ENCODE measurements at places on chromosomes 2 and 18. TPM values are rescaled to one million over a fixed set of nuclear protein-coding genes. Genes with fewer than 3 reads are reported as not detected.

DHRS9 gene
- total RNA-seq, result 1.1 TPM

FZD7 gene
- 24.2 TPM for total RNA-seq

DNA sequence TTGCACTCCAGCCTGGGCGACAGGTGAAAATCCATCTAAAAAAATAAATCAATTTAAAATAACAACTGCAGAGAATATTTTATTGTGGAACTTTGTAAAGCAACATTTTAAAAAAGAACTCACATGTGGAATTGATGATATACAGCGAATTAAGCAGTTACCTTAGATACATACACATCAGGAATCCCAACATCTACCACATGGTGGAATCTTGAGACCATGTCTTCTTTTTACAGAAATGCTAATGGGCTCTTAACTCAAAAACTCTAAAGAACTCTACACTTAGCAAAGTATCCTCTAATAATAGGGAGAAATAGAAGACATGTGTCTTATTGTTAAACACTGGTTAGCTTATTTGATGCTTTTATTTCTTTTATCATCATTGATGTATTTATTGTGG lies 373.6 kb downstream of the CDH7 start:
- no peak for DNase-seq

DNA sequence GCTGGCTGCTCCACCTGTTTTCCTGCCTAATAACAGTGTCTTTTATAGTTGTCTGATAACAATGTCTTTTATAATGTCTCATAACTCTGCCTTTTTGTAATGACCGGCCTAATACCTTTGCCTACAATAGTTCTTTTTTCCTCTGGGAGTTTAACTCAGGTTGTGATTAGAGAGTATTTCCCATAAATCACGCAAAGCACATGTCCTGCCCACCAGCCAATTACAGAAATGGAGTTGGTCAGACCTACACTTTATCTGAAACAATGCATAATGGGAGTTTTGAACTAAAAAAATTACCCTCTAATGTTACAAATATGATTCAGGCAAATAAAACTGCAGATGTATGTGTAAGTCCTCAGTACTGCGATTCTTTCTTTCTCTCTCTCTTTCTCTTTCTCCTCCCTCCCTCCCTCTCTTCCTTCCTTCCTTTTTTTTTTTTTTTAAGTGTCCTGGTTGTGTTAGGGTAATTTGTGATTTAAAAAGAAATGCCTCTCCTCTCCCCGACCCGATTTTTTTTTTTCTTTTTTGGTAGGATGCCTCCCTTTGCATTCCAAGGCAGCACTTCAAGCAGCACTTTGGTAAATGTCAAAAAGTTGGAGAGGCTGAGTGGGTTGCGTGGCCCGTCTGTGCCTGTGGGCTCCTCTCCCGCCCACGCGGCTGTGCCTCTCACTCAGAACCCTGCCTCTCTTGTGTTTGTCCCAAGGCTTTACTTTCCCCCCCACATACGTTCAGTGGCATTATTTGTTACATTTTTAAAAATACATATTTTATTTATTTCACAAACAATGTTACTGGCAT lies 147.3 kb downstream of the AGAP1 start:
- no peak for DNase-seq

REG1B gene
- not detected for total RNA-seq

MATN3 gene
- total RNA-seq, result 2.2 TPM

OBSL1 gene
- 89.1 TPM for total RNA-seq

HOXD10 gene
- total RNA-seq, result 4.4 TPM

DNA sequence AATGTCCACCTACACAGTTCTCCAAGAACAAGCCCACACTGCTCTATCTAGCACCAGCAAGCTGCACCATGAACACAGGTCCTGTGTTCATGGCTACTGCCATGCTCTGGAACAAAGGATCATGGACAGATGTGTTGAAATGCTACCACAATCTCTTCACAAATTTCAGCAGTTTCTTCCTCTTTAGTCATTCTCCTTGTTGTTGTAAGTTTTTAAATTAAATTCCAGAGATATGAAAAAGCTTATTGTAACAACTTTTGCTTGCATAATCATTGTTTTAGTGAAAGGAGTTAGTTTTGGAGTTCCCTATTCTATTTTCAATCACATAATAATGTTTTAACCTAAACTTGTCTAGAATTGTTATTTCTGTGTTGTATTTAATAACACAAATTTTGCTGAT lies 17.2 kb upstream of the NAPG start:
- DNase-seq, result no peak

MPV17 gene
- 77.1 TPM for total RNA-seq

DNA sequence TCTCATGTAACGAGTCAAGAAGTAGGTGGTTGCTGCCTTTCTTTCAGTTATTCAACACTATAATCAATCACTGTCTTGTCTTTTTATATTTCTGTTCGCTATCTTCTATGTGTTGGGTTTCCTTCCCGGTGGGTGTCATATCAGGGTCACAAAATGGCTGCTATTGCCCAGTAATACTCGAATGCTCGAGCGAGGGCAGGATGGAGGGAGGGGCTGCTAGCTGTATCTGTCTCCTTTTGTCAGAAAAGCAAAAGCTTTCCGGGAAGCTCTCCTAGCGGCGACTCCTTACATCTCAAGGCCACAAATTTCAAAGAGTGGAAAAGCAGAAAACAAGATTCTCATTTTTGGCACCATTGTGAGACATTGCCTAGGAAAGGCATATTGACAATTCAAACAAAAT lies 16.4 kb upstream of the GALNT3 start:
- no peak for DNase-seq

SIX3 gene
- not detected for total RNA-seq

DNA sequence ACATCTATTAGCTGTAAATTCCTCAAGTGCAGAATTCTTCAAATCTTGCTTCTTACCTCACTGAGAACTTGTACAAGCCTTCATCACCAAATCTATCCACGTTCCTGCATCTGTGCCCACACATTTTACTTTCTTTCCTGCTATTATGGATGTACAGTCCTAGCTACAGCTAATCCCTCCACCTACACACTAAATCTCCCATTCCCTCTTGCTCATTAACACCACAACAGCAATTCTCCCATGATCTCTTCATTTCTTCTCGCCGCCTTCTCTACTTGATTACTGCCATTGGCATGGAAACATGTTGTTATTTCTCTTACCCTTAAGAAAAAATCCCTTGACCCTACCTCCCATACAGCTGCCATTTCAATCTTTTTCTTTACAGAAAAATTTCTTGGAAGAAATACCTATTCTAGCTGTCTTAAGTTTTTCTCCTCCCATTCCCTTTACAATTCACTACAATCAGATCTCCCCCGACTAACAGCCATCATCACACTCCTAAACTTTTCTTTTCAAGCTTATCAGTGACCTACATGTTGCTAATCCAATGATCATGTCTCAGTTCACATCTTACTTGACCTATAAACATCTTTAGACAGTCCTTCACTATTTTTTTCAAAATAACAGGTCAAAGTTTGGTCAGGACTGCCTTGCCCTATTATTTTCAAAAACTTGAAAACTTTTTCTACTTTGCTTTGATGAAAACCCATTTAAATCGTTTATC lies 41.0 kb downstream of the ROCK2 start:
- DNase-seq, result no peak

SNORC gene
- total RNA-seq, result 7.3 TPM

DPP4 gene
- 2.1 TPM for total RNA-seq

GRCh38 chr2:46873604-46874068 lies 42.0 kb downstream of the MCFD2 start:
- DNase-seq, result peak; percentile 81

KCNG3 gene
- total RNA-seq, result not detected

DNA sequence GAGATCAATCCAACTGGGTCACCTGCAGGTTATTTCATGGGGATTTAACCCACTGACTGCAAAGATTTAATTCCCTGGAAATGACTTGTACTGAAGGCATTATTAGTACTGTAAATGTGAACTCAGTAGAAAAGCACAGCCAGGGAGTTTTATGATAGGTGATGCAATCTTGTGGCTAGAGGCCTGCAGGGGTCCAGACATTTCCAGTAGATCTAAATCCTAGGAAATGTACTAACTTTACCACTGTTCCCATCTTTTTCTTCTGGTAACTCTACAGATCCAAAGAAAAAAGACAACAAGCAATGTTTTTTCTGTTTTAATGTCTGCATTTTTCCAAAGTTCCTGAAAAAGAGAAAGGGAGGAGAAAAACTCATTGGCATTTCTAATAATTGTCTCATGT lies 500.1 kb downstream of the ARHGAP15 start:
- DNase-seq, result no peak

CCDC74B gene
- total RNA-seq, result 1.7 TPM

DNA sequence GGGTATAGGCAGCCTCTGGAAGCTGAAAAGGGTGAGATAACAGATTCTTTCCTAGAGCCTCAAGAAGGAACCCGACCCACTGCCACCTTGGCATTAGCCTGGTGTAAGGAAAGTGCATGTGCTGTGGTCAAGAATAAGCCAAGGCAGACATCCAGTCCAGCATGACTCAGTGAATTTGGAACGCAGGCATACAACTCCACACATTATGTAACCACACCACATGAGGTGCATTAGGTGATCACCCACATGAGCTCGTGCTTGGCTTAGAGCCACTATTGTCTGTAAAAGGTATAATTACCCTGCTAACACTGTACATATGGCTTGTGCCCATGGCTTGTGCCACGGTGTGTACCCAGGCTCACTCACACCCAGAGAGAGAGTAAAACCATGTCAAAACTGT lies 583.7 kb upstream of the HNMT start:
- DNase-seq, result no peak

TCF4 gene
- total RNA-seq, result 86.7 TPM

RNF152 gene
- total RNA-seq, result 52.9 TPM

- DNase-seq, result no peak
Observed at GRCh38 chr2:176091329-176092258, 927 bp upstream of the HOXD13 start.

PDE1A gene
- 9.7 TPM for total RNA-seq

DNA sequence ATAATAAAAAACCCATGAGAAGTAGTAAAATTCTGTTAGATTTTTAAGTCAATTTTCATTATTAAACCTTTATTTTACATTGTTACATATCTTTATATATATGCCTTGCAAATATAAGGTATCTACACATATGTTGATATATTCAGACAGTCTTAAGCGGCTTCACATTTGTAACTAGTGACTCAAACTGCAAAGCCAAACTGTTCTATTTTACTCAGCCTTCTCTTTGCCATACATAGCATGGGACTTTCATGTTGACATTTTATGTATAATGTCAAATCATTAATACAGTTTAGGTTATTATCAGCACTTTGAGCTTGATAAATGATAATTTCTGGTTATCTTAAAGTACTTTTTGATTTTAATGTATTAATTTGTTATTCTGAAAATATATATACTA lies 125.0 kb upstream of the WDSUB1 start:
- DNase-seq, result no peak

DNA sequence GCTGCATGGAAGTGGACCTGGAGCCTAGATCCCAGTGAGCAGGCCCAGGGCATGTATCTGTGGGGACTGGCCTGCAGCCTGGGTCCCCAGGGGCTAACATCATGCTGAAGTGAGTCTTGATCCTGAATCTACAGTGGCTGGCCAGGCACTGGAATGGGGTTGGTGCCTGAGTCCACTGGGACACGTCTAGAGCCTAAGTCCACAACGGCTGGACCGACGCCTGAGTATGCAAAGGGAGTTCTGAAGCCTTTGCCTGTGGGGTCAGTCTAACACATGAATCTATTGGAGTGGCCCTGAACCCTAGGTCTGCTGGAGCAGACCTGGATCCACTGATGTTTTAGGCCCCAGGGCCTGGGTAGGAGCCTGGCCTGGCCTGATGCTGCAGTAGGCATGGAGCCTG lies 665.5 kb downstream of the DCDC2C start:
- no peak for DNase-seq

DNA sequence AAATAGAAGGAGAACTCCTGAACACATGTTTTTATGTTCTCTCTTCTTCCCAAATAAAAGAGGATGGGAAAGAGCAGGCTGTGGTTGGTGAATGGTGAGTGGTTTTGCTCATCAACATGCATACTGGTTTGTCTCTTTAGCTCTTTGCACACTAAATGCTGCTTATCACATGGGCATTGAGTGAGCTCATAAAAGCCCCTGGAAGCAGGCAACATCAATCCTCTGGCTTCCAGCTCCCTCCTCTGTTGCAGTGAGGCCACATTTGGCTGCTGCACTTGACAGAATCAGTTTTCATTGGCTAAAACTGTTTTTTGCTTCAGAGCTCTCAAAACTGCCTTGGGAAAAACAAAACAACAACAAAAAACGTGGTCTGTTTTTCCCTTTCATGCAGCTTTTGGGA lies 1308.2 kb upstream of the NRXN1 start:
- DNase-seq, result no peak

- DNase-seq, result peak; percentile 35
Observed at GRCh38 chr2:131045286-131046027, 47.8 kb downstream of the FAM168B start.

UGT1A4 gene
- total RNA-seq, result 23.2 TPM

TCF23 gene
- total RNA-seq, result 0.42 TPM

- no peak for DNase-seq
Observed at GRCh38 chr18:35368595-35368994, 8.5 kb downstream of the ZNF396 start.

DNA sequence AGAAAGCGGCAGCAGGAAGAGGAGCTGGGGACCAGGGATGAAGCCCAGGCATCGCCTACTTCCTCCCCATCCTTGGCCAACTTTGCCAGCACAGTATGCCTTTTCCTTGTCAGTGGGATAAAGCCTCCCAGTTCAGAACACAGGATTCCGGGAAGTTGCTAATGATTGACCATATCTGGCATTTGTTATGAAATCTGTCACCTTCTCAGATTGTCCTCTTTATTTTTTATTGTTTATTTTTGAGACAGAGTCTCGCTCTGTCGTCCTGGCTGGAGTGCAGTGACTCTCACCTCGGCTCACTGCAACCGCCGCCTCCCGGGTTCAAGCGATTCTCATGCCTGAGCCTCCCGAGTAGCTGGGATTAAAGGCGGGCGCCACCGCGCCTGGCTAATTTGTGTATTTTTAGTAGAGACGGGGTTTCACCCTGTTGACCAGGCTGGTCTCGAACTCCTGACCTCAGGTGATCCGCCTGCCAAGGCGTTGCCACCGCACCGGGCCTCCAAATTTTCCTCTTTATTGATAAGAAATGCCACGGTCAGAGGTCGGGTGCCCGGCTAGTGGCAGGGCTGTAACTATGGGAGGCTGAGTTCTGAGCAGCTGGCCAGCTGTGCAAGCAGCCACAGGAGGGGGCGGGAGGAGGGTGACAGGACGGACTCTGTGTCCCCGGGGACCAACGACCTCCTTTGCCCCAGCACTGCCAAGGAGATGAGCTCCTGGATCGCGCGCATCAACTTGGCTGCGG lies 24.4 kb downstream of the PSD4 start:
- no peak for DNase-seq

- DNase-seq, result no peak
Observed at GRCh38 chr2:17580319-17580715, 39.8 kb downstream of the VSNL1 start.

DNA sequence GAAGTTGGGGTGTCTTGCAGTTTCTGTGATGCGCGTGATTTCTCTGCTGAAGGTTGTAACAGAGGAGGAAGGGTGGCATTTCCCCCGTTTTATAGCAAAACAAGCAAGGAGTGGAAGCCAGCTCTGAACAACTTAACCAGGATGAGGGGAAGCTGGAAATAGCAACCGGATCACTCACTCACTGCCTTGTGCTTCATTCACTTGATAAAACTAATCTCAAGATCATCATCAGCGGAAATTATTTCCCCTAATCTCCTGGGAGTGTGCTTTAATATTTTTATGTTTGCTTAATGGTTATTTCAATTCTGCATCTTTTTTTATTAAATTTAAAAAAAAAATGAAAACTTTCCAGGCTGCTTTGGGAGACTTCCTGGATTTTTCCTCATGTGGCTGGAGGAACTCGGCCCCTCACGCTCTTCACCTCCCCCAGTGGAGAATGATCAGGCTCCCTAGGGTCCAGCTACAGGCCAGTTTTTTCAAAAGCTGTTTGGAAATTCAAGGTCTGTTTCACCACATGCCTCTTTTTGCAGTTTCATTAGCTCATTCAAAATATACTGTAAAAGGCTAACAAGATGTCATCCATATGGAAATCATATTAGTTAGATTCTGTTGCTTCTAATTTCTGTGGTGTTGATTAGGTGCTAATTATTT lies 31.7 kb downstream of the CABLES1 start:
- no peak for DNase-seq
